Sigmoid colon (tissue), 7 donors: ENCODE measurements at places on chromosomes 6 and 20. TPM values are rescaled to one million over a fixed set of nuclear protein-coding genes. Genes with fewer than 3 reads are reported as not detected.

Gene SS18L1
- 11.7 TPM for total RNA-seq

Gene CDH26
- 2.1 TPM for total RNA-seq

Gene ULBP1
- 0.55 TPM for total RNA-seq

Gene TFAP2B
- total RNA-seq, result 0.66 TPM

GRCh38 chr6:124885171-124885570 lies 77.1 kb upstream of the RNF217 start:
- DNase-seq, result no peak

DNA sequence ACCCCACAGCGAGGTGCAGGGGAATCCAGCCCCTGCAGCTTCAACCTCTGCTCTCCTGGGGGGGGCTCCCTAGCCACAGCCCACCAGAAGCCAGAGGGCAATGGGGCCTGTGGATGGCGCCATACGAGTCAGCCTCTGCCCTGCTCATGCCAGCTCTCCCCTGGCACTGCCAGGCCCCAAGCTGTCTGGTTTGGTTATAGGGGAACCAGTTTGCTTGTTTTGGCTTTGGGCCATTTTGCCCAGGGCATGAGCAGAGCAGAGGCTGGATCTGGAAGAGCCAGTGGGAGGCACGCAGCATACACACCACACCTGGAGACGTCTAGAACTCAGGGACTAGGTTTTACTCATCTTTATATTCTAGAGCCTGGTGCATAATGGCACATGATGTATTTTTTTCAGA lies 66.7 kb upstream of the SLC22A16 start:
- DNase-seq, result no peak

- DNase-seq, result no peak
These were observed 8.5 kb downstream of the TMEM242 start for GRCh38 chr6:157314705-157315321.

Gene ADGRF4
- 0.28 TPM for total RNA-seq

Gene SUMO4
- total RNA-seq, result 11.1 TPM

DNA sequence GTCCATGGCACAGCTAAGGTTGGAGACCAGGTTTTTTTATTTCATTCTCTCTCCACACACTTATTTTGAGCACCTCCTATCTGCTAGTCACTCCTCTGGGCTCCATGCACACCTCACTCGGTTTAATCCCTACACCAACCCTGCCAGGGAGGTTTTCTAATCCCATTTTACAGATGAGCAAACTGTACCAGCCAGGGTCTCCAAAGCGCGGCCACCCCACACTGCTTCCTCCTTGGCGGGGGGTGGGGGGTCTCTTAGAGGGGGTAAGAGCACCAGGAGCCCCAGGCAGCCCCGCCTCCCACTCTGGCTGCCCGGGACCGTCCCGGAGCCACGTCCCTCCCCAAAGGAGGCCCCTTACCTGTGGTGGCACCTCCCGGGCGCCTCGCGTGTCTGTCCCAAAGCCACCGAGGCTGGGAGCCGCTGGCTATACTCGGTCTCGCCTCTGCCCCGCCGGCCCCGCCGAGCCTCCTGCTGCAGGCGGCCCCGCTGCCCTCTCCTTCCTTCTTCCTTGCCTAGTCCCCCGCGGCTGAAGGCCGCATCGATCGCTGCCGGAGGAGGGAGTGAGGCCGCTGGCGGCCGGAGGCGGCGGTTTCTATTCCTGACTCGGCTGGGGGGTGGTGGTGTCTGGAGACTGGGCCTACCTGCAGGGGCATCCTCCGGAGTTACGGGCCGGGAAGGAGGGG lies at the start of gene KCNS1:
KCNS1 (minus strand) TSS at position 565 of the 683 bp plus-strand sequence. CDS start 1,891 bp downstream, outside the sequence.
- DNase-seq, result no peak

DNA sequence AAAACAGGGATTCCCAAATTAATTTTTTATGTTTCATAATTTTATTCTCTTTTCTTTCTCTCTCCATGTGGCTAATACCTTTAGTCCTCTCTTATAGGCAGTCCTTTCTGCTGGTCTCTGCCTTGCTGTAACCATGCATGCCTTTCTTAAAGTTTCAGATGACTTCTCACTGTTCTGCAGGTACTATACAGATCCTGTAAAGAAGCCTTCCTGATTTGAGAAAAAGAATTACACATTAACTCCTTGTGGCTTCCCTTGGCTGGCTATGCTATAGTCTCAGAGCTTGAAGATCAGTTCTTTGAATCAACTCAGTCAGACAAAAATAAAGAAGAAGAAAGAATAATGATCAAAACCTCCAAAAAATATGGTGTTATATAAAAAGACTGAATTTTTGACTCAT lies 7.3 kb upstream of the GPR63 start:
- DNase-seq, result no peak

DNA sequence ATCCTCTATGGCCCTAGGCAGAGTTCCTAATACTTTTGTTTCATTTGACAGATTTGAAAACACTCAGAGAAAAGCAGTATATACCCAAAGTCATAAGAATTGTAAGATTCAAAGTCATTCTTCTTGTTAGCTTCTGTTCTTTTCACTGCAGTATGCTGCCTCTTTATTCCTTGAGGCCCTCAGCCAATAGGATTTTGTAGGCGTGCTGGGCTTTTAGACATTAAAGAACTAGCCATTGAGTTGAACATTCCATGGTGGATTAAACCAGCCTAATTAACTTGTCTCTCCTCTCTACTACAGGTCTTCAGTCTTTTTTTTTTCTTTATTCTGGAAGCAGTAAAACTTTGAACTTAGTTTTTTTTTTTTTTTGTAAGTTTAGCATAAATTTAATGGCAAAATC lies 186.3 kb downstream of the PLCB4 start:
- DNase-seq, result no peak

GRCh38 chr6:109998159-109998785 lies 20.2 kb downstream of the GPR6 start:
- DNase-seq, result no peak

Gene TNNC2
- not detected for total RNA-seq
